ENCODE measurements at places on chromosomes 2 and 18.

DNA sequence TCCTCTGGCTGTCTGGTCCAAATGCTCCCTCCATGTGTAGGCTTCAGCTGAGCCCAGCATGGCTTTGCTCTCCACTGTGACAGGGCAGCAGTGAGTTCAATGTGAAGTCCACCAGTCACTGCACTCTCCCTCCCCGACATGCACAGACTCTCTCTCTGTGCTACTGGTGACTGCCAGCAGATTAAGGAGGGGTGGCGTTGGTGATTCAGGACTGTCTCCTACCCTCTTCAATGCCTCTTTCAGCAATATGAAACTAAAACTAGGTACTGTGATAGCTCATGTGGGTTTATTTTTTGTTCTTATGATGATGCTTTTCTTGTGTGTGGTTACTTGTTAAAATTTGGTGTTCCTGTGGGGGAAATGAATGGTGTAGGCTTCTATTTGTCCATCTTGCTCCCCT, 201.0 kb upstream of the RBMS1 start:
- DNase-seq, result no peak

- no peak for DNase-seq
Observed at GRCh38 chr2:219099329-219099728, 38.6 kb upstream of the IHH start.

DNA sequence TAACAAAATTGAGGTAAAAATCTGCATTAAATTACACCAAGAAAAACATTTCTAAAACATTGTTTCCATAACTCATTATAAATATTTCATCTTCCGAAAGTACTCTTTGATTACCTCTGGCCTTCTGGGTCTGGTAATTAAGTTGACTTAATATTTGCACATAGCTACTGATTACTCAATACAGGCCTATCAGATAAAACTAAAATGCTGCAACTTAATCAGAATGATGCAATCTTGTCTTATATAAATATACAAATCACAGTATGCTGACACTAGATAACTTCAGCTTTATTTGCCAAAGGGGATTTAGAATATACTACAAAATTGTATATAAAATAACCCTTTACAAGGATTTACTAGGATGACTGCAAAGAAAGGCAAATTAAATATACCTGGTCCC, 49.3 kb downstream of the SLC35F5 start:
- DNase-seq, result no peak

DNA sequence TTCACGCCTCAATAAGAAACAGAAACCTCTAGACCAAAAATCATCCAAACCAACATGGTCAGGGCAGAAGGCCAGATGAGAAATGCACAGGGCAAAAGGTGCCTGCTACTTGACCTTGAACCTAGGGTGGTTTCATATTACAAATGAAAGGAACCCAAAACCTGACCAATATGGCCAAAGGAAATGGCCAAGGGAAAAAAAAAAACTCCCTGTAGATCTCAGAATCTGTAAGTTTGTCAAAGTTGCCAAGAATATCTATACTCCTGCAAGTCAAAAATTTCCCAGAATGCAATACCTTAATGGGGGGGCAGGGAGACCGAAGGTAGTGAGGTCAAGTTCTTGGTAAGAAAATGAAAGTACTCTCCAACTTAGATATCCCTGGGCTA, 47.2 kb downstream of the HIBCH start:
- DNase-seq, result no peak

DNA sequence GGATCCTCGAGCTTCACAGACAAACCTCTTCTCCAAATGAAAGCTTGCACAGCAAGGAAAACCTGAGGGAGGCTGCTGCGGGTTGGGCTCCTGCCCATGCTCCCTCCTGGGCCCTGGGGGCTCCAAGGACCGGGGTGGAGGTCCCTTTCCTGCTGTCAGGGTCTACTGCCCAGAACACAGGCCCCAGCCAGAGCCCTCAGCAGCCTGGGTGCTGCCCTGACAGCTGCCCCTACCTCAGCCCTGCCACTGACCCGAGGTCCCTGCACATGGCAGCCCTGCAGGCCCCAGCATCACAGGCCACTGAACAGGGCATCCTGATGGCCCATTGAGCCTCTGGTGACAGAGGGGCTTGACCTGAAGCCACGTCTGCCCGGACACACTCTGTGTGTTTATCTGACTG, 41.0 kb downstream of the CROCC2 start:
- DNase-seq, result no peak

DNA sequence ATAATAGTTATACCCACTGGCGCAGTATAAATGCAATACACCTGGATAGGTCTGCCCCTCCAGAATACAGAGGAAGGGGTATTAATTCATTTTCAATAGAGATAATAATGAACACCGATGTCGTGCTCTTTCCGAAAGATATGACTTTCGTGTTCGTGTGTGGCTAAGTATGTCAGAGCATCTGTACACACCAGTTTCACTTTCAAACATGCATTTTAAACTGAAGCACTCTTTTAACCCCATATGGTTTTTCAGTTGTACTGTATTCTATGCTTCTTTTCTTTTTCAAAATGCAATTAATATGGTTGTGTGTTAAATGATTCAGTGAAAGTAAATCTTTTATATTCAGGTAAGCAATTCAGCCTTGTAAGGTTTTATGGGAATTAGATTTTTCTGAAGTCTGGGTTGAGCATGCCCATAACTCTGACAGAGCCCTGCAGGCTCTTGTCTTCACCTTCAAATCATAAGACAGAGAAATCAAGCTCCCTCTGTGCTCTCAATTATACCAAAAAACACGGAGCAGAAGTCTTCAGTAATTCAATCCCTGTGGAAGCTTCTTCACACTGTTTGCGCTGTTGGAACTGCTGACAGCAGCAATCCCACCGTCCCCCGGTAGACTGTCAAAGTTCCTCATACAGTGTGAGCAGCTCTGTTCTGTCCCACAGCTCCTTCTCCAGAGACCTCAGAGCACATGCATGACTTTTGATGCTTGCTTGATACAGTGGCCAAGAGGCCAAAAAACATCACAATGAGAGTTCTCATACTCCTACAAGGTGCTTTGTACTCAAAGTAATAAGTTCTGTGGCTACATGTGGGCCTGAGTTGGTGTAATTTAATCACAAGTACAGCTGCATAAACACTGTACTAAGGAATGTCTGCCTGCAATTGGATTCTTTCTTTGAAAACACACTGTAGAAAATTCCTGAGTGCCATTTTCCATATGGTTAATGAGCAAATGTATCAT, 186.8 kb downstream of the ZNF521 start:
- DNase-seq, result no peak

DNA sequence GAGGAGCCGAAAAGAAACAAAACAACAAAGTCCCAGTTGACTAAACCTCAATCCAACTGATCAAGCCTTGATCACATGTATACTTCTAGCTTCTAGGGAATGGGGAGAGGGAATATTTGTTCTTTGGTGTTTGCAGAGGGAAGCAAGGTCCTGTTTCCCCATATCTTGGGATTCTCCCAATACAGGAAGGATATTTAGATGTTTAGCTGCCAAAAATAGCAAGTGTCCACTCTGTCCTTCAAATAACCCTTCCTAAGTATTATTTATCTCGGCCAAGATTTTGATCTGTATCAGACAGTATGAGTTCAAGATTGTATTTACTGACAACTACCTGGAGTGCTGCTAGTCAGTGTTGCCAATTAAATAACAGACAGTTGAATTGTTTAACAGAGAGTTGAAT, 55.5 kb downstream of the TBR1 start:
- DNase-seq, result no peak

DNA sequence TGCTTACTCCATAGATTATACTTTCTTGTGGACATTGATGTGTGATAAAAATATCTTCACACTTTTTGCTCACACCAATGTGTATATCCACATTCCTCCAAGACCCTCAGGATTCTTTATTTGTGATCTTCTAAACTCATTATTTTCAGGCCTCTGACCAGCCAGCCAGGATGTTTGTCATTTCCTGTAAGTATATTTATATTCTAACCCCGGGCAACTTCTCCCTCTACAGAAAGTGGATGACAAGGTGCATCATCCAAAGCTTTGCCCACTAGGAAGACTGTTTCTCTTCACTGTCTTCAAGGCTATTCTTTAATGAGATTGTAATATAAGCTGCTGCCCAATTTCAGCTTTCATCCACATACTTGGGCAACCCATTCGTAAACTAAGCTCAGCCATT, 3.6 kb upstream of the CWC22 start:
- no peak for DNase-seq

GRCh38 chr2:163799807-163800206, 64.0 kb upstream of the FIGN start:
- no peak for DNase-seq

DNA sequence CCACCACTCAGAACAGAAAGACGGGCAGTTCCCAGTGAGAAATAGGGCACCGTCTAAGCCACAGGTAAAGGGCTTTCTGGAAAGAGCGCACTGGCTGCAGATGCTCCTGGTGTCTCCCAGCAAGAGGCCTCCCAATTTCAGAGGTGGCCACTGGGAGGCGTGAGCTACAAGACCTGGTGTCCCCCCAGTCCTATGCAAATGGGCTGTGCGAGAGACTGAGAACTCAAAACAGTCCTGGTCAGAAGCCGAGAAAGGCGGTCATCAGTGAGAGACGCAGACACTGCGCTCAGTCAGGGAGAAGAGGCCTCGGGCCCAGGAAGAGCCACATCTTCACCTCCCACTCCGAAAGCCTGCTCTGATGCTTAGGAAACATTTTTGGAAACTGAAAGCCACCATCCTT, 179.5 kb downstream of the EIPR1 start:
- peak; percentile 25 for DNase-seq

DNA sequence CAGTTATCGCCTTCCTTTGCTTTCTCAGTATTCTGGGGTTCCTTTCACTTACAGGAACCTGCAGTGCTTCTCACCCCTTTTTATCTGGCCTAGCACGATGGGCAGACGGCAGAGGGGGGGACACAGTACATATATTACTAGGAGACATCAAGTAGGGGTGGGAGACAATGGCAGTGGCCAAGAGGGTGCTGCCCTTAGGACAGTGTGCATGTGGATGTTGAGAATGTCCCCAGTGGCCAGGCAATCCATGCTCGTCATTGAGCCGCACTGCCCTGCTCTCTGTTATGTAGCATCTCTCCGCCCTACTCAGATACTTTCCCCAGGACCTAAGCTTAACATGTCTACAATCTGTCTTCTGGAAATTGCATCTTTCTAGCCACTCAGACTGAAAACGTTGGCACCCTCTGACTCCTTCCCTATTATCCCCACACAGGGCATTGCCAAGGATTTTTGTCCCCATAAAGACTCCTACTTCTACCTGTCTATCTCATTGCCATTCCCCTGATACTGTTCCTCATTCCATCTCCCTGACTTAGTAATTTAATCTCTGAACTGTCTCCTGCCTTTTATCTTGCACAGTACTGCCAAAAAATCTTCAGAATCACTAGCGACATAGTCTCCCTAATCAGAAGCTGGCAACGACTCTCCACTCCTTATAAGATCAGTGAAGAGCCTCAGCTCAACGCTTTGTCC, 6.6 kb downstream of the DSG2 start:
- DNase-seq, result no peak

DNA sequence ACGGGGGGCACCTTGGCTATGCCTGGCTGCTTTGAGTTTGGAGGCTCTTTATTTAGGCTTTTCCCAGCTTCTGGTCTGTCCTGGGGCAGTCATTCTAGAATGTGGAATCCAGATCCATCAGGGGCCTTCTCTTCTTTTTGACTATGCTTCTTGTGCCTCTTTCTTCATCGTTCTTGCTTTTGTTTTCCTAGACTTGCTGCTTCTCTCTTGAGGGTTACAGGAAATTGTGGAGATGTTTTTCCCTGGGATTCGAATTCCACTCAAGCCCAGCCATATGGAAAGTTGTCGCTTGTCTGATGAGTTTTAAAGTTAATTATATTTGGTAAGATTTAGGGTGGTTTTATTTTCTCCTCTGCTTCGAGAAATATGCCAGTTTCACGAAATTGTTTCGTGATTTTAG, 2.4 kb downstream of the GLI2 start:
- DNase-seq, result no peak

DNA sequence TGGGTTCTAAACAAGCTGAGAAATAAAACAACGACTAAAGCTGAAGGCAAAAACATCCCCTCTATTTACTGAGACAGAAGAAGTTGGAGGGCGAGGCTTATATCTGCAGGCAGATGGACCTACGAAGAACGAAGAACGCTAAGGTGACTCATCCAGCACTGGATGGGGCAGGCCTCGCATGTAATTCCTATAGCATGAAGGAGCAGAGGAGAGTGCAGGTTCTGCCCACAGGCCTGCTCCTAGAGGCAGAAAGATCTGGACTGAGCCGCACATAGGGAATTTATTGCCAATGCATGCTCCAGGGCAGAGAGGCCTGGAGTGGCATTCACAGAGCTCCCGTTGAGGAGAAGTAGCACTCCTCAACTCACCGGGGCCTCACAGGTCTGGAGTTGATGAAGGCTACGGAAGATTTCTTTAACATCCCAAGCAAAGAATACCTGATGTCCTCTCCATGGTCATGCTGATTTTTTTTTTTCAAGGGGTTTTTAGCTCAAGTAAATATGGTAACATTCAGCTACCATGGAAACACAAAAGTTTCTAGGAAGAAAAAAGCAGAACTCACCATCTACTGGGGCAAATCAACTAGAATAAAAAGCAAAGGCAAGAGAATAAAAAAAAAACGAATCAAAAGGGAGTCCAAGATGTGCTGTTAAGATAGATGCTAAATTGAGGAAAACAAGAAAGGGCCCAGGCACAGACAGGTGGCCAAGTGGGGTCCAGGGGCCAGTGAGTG, 10.4 kb upstream of the METTL21A start:
- no peak for DNase-seq

GRCh38 chr2:183993052-183993451, 605.3 kb upstream of the ZNF804A start:
- no peak for DNase-seq

GRCh38 chr2:215272918-215273317, 38.9 kb upstream of the ATIC start:
- no peak for DNase-seq

DNA sequence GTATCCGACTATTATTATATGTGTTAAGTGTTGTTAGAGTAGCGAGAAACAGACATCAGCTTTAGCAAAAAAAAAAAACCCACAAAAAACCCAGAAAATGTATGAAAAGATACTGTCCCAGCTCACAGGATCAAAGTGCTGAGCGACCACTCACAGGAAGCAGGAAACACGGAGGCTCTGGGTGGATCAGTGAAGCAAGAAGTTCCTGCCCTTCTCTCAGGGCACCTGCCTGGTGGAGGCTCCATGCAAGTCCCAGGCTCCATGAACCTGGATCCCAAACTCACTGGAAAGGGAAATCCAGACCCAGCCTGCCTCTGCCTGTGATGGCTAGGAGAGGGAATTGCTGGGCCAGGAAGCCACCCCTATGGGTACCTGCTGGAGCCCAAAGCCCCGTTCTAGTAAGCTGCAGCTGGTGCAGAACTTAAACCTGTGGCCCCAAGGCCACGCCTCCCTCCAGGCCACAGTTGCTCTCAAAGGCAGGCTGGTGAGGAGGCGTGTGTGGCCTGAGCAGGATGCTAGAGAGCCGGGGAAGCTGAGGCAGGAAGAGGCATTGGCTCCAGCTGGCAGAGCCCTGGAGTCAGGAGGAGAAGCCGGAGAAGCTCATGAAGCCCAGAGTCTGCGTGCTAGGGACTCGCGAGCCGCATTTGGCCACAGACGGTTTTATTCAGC, 63.5 kb upstream of the TAF1B start:
- DNase-seq, result no peak

All from activated T-helper 9 cell treated with anti-CD3 and anti-CD28 coated beads, Interleukin-2, amount 50 U/mL, for 16 hours (primary cell).